Stimulated activated CD8-positive, alpha-beta memory T cell treated with anti-CD3 and anti-CD28 coated beads, Interleukin-2, amount 100 ng/mL, for 1 hour (primary cell): ENCODE measurements at places on chromosomes 6 and 20.

GRCh38 chr6:36120979-36121786 is 9.1 kb upstream of the MAPK13 start:
- DNase-seq = no peak

DNA sequence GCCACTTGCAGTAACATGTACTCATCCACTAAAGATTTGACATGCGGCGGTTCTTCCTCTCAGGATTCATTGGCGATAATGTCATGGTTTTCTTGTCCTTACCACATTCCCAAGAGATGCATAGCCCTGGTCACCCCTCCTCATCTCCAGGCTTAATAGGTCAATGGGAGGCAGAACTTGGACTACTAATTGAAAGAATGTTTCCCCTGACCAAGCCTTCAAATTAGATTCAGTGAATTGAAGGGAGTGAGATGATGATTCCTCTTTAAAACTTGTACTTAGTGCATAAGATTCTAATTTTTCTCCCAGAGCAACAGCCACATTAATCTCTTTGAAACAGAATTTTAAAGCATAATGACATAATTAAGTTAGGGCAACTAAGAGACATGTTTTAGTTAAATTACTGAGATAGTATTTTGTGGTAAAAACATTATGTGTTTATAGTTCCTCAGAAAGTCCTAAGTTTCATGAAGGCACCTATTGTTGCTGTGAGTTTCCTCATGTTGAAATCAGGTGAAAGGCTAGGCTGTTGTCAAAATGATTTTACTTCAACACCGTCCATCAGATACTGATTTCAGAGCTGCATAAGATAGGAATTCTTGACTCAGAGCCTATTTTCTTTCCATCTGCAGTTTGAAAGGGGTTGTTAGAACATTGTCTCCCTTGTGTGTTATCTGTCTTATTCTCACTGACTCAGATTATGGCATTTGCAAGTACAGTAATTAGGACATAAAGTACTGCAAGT is 48.5 kb downstream of the STK4 start:
- no peak for DNase-seq

GRCh38 chr20:47642624-47643023 is 140.9 kb downstream of the NCOA3 start:
- DNase-seq = no peak

- no peak for DNase-seq
Observed at GRCh38 chr6:99307295-99307907, 42.1 kb downstream of the FAXC start.

DNA sequence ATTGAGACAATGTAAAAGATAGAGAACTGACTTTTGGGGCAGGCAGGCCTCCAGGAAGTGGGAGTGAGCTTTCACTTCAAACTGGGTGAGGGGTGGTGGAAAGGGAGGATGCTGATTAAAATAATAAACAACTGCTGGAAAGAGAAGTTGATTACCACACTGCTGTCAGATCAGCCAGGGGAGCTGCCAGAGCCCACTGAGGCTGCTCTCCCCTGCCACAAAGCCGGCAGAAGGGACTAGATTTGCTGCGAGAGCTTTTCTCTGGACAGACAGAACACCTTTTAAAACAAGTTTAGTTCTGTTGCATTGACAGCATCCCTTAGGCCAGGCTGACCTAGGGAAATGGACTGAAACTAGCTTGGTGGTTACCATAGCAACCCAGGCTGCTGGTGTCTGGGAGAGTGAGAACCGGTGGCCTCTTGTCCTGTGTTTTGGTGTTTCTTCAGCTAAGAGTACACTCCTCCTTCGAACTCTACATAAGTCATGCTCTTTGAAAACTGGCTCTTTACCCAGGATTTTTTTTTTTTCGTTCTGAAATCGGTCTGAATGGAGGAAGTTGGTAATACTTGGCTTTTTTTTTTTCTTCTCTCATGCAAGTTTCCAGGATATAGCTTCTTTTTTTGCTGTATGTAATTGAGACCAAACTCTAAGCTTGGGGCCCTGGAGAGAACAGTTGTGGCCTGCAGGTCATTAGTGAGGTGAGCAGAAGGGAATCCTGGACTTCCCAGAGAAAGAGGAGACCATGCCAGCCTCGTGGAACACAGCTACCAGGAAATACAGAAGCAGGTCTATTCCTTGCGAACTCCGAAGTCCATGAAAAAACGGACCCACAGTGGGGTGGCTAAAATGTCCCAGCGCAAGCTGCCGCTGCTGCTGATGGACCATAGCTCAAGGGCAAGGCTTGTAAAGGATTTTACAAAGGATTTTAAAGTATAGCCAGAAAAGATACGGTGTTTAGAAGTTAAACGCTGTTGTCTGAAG is 374.4 kb downstream of the UTRN start:
- no peak for DNase-seq

GRCh38 chr20:59515013-59515905 is 89.1 kb upstream of the PHACTR3 start:
- no peak for DNase-seq

- no peak for DNase-seq
Observed at GRCh38 chr6:389622-390021, 1.9 kb upstream of the IRF4 start.

DNA sequence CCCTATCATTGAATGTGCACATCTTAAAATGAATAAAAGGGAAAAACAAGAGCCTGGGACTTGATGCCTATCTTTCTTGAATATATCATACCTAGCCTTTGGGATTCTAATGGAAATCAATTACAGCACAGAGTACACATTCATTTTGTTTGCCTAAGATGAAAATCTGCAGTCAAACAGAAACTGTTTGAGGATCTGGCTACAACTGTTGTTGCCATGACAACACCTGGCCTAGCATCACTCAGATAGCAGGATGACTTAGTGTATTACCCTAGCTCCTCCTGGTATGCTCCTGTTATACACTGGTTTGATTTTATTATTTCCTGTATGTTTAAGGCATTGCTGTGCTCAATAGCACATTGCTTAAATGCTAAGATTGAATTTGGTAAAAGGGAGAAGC is 71.5 kb upstream of the LAMP5 start:
- DNase-seq = no peak

- no peak for DNase-seq
Observed at GRCh38 chr6:20827798-20828197, 293.5 kb downstream of the CDKAL1 start.
